ENCODE measurements at places on chromosomes 7 and 10.

DNA sequence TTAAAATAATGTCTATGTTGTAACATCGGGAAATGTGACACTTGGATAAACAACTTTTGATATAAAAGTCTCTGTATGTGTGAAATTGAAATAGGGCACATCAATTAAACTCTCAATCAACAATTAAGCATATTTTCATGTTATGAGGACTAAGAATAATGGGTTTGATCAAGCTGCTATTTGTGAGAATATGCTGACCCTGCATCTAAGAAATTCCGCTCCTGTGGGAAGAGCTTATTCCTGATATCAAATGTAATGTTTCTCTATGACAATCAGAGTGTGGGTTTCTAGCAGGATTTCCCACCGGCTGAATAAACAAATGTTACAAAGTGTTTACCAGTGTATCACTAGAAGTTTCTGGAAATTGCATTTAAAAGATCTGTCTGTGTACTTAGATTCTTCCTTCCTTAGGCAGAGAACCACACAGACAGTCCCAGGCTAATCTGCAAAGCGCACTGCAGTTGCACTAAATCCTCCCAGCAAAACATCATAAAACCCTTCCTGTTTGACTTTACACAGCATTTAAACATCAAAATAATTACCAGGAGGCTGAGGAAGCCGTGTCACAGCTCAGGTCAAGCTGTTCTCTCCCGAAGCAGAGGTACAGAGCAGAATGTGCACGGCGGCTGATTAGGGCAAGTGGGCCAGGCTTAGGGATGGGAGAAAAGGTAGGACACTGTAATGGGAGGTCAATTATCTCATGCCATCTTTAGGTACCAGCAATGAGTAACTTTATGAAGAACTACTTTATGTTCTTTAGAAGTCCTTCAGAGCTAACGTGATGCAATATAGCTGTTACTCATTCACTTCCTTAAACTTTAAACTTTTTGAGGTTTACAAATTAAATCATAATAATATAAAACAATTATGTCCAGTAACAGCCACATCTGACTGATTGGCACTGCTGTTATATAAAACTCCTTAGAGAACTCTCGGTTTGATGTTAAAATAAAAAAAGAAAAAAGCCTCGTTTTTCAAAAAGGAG, 109.1 kb upstream of the CTTNBP2 start:
- no peak for DNase-seq

DNA sequence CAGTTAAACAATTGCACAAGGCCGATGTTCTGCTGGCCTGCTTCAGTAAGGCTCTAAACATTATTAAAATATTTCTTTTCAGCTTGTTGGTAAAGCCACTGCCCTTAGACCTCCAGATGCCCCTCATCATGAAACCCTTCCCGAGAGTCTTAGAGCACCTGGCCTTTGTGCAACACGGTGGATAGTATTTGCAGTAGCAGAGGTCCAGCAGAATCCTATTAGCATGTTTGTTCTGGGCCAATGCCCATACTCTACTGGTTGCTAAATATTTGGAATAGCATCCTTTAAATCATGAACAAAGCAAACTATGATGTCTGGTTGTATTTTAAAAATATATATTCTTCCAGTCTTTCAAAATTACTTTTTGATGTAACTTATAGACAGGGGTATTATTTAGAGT, 584.6 kb downstream of the CNTNAP2 start:
- no peak for DNase-seq

DNA sequence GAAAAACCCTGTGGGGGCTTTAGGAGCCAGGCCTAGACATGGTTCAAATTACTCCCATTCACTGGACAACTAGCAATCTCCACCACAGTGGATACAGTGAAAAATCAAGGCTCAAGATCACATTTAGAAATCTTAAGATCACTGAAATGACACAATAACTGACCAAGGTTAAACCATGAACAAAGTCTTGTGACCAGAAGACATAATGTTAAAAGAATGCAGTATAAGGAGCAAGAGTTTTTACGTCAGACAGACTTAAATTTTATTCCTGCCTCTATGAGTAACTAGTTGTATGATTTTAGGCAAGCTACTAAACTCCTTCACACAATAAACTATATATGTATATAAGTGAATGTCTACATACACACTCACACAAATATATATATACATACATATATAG, 68.5 kb downstream of the MICU1 start:
- no peak for DNase-seq

DNA sequence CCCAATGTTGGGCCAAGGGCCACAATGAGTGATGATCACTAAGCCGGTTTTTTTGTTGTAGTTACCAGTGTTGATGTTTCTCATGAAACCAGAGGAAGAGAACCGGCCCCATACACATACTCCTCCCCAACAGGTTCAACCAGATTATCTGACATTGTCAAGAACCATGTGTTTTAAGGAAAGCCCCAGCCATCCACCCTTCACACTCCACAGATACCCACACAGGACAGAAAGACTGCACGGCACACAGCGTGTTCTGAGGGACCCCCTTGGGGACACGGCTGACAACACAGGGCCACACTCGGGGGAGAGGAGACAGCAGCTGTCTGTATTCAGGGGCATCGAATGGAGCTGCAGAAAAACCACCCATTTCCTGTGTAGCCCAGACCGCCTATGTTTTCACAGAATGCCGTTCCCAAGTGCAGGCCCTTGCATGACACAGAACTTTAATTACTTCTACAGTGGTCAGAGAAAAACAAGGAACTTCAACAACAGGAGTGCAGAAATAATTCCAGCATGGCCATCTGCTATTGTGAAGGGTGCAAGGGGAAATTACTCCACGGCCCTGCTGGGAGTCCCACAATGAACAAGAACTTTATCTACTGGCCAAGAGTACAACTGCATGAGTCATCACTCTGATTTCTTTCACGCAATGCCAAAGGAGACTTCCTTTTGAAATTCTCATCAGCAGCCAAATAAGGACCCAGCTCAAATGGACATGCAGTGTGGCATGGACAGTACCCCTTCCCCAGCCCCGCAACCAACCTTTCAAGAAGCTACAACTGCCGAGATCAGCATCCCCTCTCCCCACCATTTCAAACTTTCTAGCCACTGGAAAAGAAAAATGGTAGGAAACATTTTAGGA, 2.3 kb downstream of the KLF6 start:
- no peak for DNase-seq

- DNase-seq, result no peak
Measured at GRCh38 chr7:91319351-91319750, 55.1 kb downstream of the FZD1 start.

GRCh38 chr7:24227603-24228359, 56.2 kb upstream of the NPY start:
- no peak for DNase-seq

- DNase-seq, result no peak
Measured at GRCh38 chr7:157401567-157402387, 65.0 kb downstream of the DNAJB6 start.

- DNase-seq, result no peak
Measured at GRCh38 chr10:103917302-103918052, 507 bp downstream of the STN1 start.

DNA sequence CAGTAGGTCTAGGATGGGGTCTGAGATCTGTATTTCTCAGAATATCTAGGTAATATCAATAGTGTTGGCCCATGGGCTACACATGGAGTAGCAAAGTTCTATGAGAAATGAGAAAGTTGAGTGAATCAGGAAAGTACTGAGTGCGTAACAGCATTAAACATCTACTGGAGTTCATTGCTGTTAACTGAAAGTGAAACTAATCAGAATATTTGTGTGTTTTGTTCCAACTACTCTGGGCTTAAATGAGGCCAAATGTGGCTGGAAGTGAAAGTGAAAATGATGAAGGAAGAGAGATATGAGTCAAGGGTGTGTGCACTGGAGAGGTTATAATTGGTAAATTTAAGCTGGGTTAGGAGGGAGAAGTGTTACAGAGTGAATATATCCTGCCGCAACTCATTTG, 46.5 kb downstream of the TMEM106B start:
- no peak for DNase-seq

GRCh38 chr10:102946992-102947391, 28.9 kb downstream of the CNNM2 start:
- no peak for DNase-seq

- DNase-seq, result no peak
Measured at GRCh38 chr10:88442716-88443115, 140.4 kb downstream of the RNLS start.

GRCh38 chr7:45921381-45921698, 268 bp upstream of the IGFBP3 start:
- DNase-seq, result no peak

DNA sequence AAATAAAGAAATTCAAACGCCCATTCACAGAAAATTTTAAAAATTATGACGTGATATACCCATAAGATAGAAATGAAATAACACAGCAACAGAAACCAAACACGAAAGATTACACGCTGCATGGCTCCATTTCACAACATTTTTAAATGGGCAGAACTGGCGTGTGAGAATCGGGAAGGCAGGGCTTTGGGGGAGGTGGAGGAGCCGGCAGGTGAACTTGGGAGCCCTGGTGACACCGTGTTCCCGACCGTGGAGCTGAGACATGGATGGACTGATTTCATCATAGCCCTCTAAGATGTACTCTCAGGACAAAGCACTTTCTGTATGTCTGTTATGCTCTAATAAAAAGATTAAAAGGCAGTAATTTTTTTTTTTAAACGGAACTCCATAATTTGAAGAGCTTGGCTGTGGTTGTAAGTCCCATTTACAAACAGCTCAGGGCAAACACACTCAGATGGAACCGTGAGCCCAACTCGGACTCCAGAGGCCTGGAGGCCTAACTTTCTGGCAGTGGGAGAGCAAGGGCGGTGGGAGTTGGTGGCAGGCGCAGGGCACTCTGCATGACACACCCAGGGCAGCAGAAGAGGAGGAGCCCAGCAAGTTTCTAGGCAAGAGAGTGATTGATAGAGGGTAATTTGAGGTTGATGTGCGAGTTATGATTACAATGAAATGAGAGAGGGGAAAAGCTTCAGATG, 203.4 kb downstream of the MAD1L1 start:
- DNase-seq, result no peak

All from stimulated activated CD8-positive, alpha-beta memory T cell treated with anti-CD3 and anti-CD28 coated beads, Interleukin-2, amount 100 ng/mL, for 1 hour (primary cell).